Thoracic aorta (tissue), 2 donors: ENCODE measurements at places on chromosomes 6 and 20.
A peak's percentile ranks its signal among the peaks of the same experiment; 100 is the strongest.

GRCh38 chr6:44622956-44623355 is 235.4 kb downstream of the CDC5L start:
- DNase-seq: no peak

DNA sequence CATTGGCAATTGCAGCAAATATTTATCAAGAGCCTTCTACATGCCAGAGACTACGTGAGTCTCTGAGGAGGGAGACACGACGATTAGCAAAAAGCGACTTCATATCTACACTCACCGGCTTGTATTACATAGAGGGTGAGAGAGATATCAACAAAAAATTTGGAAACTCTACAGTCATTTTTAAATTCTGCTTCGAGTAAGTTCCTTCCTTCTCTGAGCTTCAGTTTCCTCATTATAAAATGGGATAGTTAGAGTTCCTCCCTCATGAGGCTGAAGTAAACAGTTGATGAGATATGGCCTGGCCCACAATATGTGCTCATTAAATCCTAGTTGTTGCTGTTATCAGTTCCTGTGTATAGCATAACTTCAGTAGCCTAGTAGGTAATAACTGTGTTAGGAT is 64.1 kb upstream of the SIRPA start:
- DNase-seq: no peak

DNA sequence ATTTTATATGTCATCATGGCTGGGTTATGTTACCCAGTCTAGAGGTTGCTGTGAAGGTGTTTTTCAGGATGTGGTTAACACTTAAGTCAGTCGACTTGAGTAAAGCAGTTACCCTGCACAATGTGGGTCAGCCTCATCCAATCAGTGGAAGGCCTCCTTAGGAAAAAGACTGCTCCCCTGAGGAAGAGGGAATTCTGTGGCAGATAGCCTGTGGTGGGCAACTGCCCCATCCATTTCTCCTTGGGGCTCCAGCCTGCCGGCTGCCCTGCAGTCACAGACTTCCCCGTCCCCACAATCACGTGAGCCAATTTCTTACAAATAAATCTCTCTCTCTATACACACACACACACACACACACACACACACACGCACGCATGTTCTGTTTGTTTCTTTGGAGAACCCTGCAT is 34.5 kb upstream of the MPC1 start:
- DNase-seq: no peak

- DNase-seq: no peak
Measured at GRCh38 chr6:73656531-73657145, 2.8 kb upstream of the SLC17A5 start.

GRCh38 chr6:44237813-44238433 is 9.0 kb upstream of the HSP90AB1 start:
- peak; percentile 84 for DNase-seq

DNA sequence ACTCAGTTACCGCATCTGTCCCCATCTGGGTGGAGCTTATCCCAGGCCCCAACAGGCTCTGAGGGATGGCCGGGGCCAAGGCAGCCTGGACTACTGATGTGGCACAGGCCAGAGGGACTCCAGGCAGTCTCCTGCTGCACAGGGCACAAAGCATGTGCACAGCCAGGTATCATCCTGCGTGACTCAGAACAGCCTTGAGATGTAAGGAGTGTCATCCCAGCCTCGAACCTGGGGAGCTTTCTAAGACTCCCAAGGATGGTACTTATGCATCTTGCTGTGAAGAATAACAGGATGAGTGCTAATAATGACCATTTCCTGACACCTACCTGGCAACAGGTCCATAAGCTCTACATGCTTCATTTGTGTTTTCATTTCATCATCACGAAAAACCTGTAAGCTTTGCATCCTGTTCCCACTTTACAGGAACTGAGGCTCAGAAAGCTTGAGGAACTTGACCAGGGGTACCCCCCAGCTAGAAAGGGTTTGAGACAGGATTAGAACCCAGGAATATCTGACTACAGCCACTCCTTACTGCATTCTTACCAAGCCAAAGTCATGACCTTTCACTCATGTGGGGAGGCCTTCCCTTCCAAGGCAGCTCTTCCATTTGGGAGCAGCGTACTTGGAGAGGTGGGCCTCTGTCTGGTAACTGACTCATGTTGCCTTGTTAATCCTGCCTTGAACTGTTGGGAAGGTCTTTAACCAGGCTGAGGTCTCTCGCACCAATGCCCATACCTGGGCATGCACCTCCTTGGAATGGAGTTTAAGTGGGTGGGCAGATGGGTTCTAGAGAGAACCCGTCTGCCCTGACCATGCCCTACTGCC is 1.9 kb downstream of the TRIB3 start:
- DNase-seq: no peak

DNA sequence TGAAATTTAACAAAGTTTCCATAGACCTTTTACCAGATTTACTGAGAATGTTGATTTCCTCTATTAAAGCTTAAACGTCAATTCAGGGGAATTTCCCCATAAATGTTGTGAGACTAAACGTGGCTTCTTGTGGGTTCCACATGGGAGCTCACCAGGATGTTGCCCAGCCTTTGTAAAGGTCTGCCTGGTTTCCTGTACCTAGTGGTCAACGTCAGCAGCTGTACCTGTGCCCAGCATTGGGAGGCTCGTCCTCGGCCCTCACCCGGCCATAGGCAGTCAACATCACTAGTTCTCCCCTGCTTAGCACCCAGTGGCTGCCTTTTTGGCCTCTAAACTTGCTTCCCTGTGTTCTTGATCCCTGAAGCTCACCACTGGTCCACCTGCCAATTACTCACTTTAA is 22.1 kb upstream of the CD83 start:
- DNase-seq: no peak

DNA sequence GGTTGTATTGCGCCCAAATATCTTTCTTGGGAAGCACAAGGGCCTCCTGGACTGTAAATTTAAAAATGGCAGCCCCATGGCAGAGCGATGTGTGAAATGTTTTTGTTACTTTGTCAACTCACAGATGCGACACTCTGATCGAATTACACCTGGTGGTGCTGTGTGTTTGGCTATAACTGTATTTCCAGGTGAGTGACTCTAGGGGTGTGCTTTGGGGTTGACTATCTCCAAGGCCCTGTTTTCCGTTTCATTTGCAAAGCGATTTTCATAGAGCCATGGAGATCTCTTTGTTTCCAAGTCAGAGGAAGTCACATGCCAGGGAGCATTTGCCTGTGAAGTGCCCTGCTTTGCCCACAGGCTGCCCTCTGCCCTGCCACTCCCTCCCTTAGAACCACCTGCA is 93.5 kb downstream of the CDC5L start:
- no peak for DNase-seq

GRCh38 chr6:91575032-91575431 is 988.2 kb upstream of the MAP3K7 start:
- DNase-seq: no peak

DNA sequence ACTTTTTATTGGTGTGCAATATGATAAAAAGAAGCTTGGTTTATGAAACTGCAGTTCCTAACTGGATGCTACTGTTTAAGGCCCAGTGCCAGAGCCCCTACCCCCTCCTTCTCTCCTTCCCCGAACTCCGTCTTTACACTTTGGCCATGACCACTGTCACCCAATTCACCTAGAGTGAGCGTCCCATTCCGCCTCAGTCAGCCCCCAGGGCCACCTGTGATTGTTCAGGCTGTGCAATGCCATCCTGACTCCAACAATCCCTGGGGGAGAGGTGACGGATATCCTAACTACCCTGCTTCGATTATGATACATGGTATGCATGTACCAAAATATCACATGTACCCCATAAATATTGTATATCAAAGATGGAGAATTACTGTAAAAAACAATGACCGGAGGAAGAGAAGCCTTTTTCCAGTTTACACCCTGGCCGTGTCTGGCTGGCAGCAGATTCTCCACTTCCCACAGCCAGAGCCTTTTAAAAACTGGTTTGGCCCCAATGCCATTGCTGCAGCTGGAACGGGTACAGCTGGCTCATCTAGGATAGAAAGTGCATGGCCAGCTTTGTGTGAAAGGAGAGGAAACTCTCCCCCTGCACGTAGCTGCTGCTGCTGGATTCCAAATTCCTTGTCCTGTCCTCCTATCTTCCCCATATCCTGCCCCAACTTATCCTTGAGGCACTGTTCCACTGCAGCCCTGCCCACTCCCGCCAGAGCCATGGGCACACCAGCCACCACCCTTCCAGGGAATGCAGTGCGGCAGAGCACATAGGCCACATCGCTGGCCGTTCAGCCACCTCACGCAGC is 99.7 kb downstream of the JPH2 start:
- no peak for DNase-seq

GRCh38 chr6:134741200-134741536 is 208.7 kb downstream of the ALDH8A1 start:
- DNase-seq: no peak

DNA sequence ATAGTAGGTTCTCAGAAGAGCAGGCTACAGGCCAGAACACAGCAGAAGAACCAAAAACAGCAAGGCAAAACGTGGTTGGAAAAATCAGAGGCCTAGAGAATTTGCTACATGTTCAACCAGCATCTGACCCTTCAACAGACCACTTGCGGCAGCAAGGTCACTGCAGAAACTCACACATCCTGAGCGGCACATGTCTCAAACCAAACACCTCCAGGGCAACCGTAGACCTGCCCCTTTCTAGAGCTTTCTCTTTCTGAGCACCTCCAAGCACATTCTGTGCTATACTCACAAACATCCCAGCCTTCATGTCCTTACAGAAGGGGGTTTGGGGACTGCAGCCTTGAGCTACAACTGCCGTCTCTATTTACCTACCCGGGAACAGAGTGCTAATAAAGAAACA is 52.6 kb downstream of the GFOD1 start:
- DNase-seq: no peak

- no peak for DNase-seq
Measured at GRCh38 chr20:57686931-57687652, 22.7 kb downstream of the PMEPA1 start.

DNA sequence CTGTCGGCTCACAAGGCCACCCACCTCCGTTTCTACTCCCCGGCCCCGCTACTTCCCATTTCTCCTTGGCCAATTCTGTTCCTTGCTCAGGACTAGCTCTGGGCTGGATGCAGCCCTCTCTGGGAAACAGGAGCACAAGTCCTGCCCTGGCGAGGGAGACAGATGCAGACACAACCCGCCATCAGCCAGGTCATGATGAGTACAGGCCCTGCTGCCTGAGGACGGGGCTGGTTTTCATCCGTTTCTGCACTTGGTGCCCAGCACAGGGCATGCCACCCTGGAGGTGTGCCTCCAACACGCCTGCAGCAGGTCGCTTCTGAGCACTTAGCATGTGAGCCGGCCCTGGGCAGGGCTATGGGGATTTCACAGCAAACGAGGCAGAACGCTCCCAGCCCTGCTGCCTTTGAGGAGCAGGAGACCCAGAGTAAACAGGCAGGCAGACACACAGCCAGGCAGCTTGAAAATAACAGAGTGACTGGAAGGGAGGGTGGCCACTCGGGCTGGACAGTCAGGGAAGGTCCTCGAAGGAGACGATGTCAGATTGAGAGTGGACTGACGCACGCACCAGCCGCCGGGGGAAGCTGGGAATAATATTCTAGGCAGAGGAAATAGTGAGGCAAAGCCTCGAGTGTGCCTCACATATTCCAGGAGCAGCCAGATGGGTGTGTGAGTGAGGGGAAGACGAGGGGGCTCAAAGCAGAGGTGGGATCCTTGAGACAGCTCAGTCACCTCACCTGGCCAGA is 21.2 kb upstream of the VSTM2L start:
- DNase-seq: no peak

- DNase-seq: no peak
Measured at GRCh38 chr6:90770778-90771177, 183.9 kb upstream of the MAP3K7 start.

DNA sequence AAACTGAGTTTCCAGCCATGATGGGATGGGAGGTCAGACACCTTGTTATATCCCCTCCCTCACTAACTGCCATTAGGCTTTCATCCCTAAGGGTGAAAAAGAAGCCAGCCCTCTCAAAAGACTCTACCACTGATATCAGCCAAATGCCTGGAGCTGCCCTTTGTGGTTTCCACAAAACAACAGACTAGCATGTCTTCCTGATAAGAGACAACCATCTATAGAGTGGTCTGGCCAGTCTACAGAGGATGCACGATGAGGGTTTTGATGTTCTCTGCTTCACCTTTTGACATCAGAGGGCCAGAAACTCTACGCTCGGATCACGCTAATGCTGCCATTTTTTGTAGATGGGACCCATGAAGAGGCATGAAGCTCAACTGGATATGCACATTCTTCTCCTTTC is 61.7 kb upstream of the ARHGAP18 start:
- DNase-seq: no peak
